ENCODE measurements at places on chromosomes 7 and 10. TPM values are rescaled to one million over a fixed set of nuclear protein-coding genes. Genes with fewer than 3 reads are reported as not detected.

CTAGE4 gene
- not detected for total RNA-seq

TUBB8 gene
- 1.4 TPM for total RNA-seq

SPDYE6 gene
- not detected for total RNA-seq

SOSTDC1 gene
- 0.18 TPM for total RNA-seq

DMBT1 gene
- not detected for total RNA-seq

PDE6C gene
- total RNA-seq: not detected

PRLHR gene
- not detected for total RNA-seq

TLL2 gene
- 0.44 TPM for total RNA-seq

WNT8B gene
- total RNA-seq: 0.44 TPM

OPN4 gene
- total RNA-seq: not detected

HMX3 gene
- total RNA-seq: not detected

NEBL gene
- 46.3 TPM for total RNA-seq

RHEB gene
- 156 TPM for total RNA-seq

KLF14 gene
- not detected for total RNA-seq
